ENCODE measurements at places on chromosomes 13 and 19.

DNA sequence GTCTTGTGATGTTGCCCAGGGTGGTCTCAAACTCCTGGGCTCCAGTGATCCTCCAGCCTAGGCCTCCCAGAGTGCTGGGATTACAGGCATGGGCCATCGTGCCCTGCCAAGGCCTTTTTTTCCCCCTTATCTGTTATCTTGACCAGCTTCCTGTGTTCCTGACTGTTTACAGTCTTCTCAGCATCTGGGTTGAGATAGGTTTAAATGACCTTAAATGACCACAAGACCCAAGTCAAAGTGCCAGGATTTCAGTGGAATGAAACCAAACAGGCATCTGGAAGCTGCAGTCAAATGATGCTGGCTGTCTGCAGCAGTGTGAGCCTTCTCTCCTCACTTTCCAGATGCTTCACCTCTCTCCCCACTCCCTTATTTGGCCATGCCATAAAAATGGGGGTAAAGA lies 114.2 kb upstream of the CLDN10 start:
- no peak for DNase-seq

GRCh38 chr19:41276231-41276630 lies 12.1 kb downstream of the HNRNPUL1 start:
- no peak for DNase-seq

DNA sequence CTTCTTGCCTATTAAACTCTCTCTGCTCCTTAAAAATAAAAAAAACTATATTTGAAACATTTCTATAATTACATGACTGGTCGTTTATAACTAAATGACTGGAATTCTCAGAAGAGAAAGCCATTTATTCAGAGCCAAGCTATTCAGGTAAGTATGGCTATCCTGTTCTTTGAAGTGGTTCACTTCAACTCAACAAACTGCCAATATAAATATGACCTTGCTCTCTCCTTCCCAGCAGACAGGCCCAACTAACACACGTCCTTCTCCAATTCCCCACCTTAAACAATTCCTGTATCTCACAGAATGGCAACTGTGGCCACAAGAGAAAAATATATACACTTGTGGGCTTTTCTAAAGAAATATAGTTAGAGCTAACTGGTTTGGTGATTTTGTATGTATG lies 153.9 kb downstream of the MIPEP start:
- DNase-seq = no peak

- no peak for DNase-seq
These were observed 24.9 kb downstream of the ARHGEF7 start for GRCh38 chr13:111139873-111140561.

GRCh38 chr19:2680808-2681207 lies 21.7 kb downstream of the GNG7 start:
- no peak for DNase-seq

DNA sequence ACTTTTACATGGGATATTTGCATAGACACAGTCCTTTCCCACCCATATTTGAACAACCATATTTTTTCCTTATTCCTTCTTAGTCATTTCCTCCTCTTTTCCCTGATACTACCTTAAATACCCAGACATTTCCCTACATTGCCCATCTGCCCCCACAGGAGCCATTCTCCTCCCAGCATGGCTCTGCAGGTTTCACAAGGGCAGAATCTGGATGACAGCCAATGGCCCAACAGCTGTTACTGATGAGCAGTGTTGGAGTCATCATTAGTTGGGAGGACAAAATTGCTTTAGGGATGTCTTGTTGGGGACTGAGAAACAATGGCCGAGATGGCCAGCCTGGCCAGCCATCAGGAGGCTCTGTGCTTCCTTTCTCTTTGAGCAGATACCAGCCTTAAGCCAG lies 209.5 kb downstream of the KLF5 start:
- no peak for DNase-seq
